Upper lobe of left lung (tissue), 6 donors: ENCODE measurements at places on chromosomes 11 and 22. TPM values are rescaled to one million over a fixed set of nuclear protein-coding genes. Genes with fewer than 3 reads are reported as not detected.

GRCh38 chr11:33670250-33671011 lies 30.2 kb downstream of the C11orf91 start:
- no peaks in the 10 kb centered on the region for H3K36me3 ChIP-seq
- no peaks in the 10 kb centered on the region for H3K4me1 ChIP-seq
- no peak overlapping the region for H3K4me3 ChIP-seq
- no peaks in the 10 kb centered on the region for H3K27me3 ChIP-seq
- H3K27ac ChIP-seq: no peak overlapping the region

DNA sequence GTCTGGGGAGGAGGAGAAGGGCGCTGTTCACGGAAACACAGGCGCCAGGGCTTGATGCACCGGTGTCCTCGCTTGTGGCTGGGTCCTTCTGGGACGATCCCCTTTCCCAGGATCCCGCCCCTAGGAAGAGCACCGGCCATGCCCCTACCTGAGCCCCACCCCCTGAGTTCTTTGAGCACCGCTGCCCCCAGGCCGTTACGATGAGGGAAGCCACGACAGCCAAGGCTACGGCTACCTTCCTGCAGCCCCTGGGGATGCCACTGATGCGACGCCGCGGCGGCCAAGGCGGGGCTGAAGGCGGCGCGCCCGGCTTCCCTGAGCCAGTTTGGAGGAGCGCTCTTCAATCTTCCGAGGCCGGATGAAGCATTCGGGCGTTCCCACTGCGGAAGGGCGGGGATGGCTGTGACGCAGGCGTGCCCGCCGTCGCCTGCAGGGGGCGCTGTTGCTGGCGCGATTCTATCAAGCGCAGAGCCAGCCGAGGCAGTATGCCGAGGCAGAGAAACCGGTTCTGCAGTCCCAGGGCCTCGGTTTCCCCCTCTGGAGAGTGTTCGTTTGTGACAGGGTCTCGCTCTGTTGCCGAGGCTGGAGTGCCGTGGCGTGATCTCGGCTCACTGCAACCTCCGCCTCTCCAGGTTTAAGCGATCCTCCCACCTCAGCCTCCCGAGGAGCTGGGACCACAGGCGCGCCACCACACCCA lies 9.7 kb upstream of the NEFH start:
- no peaks in the 10 kb centered on the region for H3K27me3 ChIP-seq
- H3K4me3 ChIP-seq: no peak overlapping the region
- H3K27ac ChIP-seq: no peak overlapping the region
- DNase-seq: peak; percentile 95
- peaks cover 7% of the 10 kb centered on the region for H3K4me1 ChIP-seq

Gene CRYBB2
- total RNA-seq: not detected

DNA sequence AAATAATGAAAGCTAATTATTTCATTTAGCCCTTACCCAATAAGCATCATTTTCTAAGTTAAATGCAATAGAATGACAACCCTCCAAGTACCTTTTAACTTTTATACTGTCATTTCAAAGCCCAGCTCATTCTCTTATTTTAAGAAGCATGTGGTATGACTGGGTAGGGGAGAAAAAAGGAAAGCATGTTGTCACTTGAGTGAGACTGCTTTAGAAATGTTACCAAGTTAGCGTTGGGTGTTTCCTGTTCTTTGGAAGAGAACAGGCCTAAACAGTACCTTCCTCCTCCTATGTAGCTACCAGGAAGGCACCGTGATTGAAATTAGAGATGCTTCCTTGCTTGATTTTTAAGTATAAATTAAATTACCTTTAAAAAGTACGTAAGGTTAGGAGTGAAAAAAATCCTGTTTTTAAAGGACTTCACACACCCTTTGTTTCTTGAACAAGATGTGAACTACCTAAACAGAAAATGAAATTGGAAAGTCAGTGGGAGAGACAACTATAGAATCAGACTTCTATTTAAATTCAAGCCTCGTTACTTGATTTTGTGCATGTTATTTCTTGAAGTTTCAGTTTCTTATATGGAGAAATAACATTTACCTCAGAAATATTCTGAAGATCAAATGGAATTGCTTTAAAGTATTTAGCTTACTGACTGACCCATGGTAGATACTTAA lies 741 bp upstream of the CNTF start:
- no peak overlapping the region for H3K4me3 ChIP-seq
- no peaks in the 10 kb centered on the region for H3K27me3 ChIP-seq
- no peaks in the 10 kb centered on the region for H3K4me1 ChIP-seq
- H3K36me3 ChIP-seq: peaks cover 54% of the 10 kb centered on the region

Gene C1QTNF6
- 3.7 TPM for total RNA-seq

Gene EHF
- total RNA-seq: 33.0 TPM

DNA sequence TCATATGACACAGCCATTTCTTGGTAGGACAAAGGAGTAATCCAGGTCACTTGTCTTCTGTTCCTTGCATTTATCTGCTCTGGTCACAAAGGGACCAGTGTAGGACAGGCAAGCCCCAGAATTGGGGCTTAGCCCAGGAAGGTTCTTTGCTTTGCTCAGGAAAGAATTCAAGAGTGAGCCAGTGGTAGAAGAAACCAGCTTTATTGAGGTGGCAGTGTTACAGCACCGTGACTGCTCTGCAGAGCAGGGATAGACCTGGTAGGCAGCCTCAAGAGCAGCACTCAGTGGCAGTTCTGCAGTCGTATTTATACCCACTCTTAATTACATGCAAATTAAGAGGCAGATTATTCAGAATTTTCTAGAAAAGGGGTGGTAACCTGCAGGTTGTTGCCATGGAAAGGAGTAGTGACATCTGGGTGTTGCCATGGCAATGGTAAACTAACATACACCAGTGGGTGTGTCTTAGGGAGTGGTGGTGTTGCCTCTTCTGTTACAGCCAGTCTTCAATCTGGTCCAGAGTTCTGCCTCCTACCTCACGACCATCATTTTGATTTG lies 84.9 kb upstream of the RAB1B start:
- H3K4me1 ChIP-seq: peaks cover 4% of the 10 kb centered on the region
- no peaks in the 10 kb centered on the region for H3K36me3 ChIP-seq
- no peaks in the 10 kb centered on the region for H3K27me3 ChIP-seq

DNA sequence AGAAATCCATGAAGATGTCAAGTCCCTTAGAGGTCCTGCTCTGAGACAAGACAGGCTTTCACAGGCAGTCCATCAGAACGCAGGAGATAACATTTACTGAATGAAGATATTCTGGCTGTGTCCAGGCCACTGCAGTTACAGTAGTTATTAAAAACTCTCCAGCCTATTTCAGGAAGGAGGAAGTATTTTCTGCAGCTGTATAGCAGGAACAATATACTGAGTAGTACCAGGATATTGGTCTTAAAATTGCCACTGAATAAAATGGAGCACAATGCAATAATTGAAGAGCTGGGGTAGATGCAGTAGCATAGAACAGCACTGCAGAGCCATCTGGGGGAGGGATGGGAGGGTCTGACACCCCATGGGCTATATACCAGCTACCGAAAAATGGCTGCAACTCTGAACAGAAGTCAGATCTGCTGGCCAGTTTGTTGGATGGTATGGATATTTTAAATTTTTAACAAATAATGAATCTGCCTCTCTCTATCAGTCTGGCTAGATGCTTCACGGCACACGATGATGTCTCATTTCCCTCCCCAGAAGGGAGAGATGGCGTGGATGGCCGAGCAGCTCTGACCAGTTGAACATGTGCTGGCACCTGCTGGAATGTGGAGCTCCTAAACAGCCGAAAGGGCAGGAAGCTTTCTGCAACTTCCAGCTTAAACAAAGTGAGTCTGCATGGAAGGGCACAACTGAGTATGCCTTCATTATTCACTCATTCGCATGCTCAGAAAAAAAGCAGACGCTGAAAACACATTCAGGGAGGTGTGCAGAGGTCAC lies 342.1 kb upstream of the SYN3 start:
- H3K36me3 ChIP-seq: no peaks in the 10 kb centered on the region
- no peak overlapping the region for H3K4me3 ChIP-seq
